CD4-positive, alpha-beta T cell treated with Interleukin-6 at 100 ng/mL for 8 hours (primary cell): ENCODE measurements at places on chromosomes 7 and 10.
A peak's percentile ranks its signal among the peaks of the same experiment; 100 is the strongest.

DNA sequence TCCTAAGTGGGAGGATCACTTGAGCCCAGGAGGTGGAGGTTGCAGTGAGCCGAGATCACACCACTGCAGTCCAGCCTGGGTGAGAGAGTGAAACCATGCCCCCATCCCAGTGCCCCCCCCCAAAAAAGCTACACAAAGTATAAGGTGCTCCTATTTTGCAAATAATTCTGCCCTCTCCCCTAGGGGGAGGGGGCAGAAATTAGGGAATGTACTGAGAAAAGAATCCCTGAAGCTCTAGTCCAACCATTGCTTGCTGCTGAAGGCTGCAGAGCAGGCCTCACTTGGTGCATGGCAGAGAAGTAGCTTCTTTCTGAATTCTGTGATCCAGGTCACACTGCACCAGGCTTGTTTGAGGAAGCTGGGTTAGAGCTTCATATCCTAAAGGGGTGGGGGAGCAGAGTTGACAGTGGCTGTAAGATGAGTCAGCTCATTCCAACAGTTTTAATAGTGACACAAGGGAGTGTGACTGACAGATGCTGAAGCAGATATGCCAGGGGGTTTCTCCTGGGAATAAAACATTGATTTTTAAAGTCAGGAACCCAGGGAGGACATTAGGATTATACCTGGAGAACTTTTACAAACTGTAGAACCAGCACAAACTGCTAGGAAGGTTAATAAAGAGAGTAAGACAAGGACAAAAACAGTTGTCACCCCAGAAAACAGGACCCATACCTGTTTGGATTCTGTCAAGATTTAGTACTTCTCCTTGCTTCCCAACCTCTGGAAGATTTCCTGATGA, 32.8 kb upstream of the STRIP2 start:
- DNase-seq, result no peak

DNA sequence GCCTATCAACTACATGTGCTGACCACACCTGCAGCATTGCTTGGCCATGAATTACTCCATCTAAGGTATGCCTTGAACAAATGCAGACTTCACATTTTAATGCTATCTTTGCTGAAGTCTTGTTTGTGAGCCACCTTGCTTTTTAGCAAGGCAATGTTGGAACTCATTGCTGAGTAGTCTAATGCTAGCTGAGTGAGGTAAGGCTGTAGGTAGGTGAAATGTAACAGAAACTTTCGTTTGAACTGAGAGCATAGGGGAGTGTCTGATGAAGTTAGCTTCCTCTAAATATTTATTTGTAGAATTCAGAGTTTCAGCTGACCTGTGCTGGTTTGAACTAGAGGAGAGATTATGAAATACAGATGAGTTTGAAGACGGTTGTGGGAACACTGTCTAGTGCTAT, 238.5 kb downstream of the SEMA3A start:
- DNase-seq, result no peak

- no peak for DNase-seq
These were observed 7.7 kb downstream of the MDFIC start for GRCh38 chr7:114929570-114929969.

GRCh38 chr7:66631471-66631870, 2.8 kb downstream of the KCTD7 start:
- peak; percentile 33 for DNase-seq

- DNase-seq, result peak; percentile 34
These were observed 4.2 kb downstream of the AHR start for GRCh38 chr7:17302575-17303142.

- DNase-seq, result no peak
These were observed 340.6 kb downstream of the TFEC start for GRCh38 chr7:115689941-115690340.

DNA sequence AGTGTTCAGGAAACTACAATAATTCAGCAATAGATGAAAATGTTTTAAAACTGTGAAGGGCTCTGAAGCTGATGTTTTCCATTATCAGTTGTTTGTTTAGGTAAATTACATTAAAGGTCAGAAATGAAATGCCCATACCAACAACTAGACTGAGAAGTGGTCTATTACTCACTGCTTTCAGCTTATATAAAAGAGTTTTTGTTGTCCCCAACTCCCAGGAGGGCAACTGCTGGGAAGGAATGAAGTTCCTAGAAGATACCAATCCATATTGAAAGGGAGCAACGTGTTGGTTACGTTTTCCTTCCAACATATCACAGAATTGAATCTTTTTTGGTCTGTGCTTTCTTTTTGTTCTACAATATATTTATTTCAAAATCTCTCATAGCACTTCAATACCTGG, 330.6 kb upstream of the LRRN3 start:
- DNase-seq, result no peak

DNA sequence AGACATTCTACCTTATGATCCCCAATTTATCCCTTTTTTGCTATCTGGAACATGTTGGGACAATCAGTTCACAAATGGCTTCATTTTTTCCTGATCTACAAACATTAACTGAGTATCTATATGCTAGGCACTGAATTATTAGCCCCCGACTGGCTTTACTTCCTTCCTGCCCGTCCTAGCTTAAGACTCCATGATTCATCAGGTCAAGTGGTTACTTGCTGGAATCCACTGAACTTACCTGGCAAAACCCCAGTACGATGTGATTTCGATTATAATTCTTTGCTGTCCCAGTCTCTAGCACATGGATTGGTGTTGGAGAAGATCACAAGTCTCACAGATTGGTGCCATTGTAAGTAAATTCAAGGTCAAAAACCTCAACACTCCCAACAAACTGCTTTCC, 77.1 kb downstream of the ORC5 start:
- no peak for DNase-seq
